ENCODE measurements at places on chromosomes 1 and 21. TPM values are rescaled to one million over a fixed set of nuclear protein-coding genes. Genes with fewer than 3 reads are reported as not detected.

Gene CYP4A11
- total RNA-seq = not detected

Gene LCK
- 0.86 TPM for total RNA-seq

Gene USP1
- total RNA-seq = 15.9 TPM

Gene HPCA
- total RNA-seq = not detected

Gene AKR1A1
- 95.7 TPM for total RNA-seq

Gene PTGER3
- total RNA-seq = not detected

Gene ZNF593OS
- not detected for total RNA-seq

Gene MX2
- total RNA-seq = not detected

Gene RIPK4
- total RNA-seq = 23.0 TPM

Gene CASQ1
- total RNA-seq = not detected

Gene GOLPH3L
- total RNA-seq = 13.9 TPM

Gene SLC30A2
- not detected for total RNA-seq

Gene TGFB2
- 5.5 TPM for total RNA-seq

Gene CD1E
- not detected for total RNA-seq

Gene C1orf35
- total RNA-seq = 10.4 TPM

Gene CATSPERE
- not detected for total RNA-seq

Gene COL9A2
- total RNA-seq = 3.9 TPM

Gene PLEKHG5
- total RNA-seq = 28.8 TPM

Gene SCAF4
- 5.8 TPM for total RNA-seq

Gene UMODL1
- total RNA-seq = not detected

Gene C1orf185
- not detected for total RNA-seq

Gene PLEKHA6
- 3.1 TPM for total RNA-seq

Gene TRIM58
- 2.3 TPM for total RNA-seq

Gene CRYAA
- total RNA-seq = not detected

Gene PLEKHO1
- 5.8 TPM for total RNA-seq

Gene PPFIA4
- total RNA-seq = 0.15 TPM

Gene MANEAL
- 0.78 TPM for total RNA-seq
